ENCODE measurements at places on chromosomes 11 and 22.
A peak's percentile ranks its signal among the peaks of the same experiment; 100 is the strongest.

DNA sequence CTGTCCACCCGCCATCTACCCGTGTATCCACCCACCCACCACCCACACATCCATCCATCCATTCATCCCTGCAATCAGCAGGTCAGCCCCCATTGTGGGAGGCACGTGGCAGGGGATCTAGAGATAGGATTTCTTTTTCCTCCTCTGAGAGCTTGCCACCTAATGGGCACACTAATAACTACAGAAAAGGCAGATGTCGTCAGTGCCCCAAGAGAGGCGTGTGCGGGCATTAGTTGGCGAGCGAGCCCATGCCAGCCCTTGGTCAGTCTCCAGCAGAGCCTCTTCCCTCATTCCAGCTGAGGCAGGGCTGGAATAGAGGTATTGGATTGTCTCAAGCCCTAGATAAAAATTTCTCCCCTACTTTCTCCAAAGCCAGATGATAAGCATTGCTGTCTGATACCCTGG lies 9.7 kb downstream of the USP2 start:
- no peak for DNase-seq

- no peak for DNase-seq
Observed at GRCh38 chr11:3867209-3868091, 12.0 kb downstream of the STIM1 start.

DNA sequence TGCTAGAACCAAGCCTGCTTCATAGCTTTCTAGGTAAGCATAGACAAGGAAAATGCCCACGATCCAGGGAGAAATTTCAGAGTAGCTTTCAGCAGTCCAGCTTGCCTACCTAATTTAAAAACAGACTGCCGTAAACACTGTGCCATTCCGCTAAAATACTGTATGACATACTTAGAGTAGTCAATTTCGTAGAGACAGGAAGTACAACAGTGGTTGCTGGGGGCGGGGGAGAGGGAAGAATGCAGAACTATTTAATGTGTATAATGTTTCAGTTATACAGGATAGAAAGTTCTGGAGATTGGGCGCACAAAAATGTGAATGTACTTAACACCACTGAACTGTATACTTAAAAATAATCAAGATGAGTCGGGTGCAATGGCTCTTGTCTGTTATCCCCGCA lies 56.7 kb downstream of the C11orf58 start:
- DNase-seq: no peak

GRCh38 chr11:87143641-87144040 lies 105.9 kb downstream of the TMEM135 start:
- no peak for DNase-seq

DNA sequence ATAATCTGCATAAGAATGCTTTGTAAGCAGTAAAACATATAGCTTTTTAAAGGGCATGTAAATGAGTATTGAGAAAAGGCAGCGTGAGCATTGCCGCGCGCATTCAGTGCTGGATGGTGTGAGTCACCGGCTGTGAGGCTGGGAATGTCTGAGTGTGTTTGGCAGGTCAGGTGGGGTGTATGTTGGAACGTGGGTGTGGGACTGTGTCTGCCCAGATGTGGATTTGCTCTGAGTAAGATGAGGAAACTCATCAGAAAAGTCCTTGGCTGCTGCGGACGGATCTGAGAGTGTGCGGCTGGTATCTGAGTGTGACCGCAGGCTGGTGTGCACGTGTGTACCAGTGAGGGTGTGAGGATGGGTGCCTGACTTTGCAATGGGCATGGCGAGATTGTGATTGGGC lies 66.2 kb upstream of the NECTIN1 start:
- no peak for DNase-seq

- DNase-seq: no peak
Observed at GRCh38 chr11:113839842-113840241, 35.5 kb downstream of the USP28 start.

- no peak for DNase-seq
Observed at GRCh38 chr22:44758344-44758973, 6.1 kb downstream of the ARHGAP8 start.

DNA sequence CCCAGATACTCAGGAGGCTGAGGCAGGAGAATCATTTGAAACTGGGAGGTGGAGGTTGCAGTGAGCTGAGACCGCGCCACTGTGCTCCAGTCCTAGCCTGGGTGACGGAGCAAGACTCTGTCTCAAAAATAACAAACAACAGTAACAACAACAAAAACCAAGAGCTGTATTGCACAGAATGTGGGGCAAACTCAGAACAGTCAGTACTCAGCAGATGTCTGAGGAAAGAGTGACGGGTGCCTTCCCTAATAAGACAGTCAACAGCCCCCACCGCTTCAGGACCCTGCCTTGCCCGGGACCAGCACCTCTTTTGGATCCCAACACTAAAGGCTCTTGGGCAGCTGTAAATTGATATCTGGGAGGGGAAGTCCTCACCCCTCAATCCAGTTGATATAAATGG lies 40.3 kb downstream of the RIBC2 start:
- no peak for DNase-seq

GRCh38 chr22:42317008-42317407 lies 46.6 kb upstream of the TCF20 start:
- DNase-seq: peak; percentile 70

DNA sequence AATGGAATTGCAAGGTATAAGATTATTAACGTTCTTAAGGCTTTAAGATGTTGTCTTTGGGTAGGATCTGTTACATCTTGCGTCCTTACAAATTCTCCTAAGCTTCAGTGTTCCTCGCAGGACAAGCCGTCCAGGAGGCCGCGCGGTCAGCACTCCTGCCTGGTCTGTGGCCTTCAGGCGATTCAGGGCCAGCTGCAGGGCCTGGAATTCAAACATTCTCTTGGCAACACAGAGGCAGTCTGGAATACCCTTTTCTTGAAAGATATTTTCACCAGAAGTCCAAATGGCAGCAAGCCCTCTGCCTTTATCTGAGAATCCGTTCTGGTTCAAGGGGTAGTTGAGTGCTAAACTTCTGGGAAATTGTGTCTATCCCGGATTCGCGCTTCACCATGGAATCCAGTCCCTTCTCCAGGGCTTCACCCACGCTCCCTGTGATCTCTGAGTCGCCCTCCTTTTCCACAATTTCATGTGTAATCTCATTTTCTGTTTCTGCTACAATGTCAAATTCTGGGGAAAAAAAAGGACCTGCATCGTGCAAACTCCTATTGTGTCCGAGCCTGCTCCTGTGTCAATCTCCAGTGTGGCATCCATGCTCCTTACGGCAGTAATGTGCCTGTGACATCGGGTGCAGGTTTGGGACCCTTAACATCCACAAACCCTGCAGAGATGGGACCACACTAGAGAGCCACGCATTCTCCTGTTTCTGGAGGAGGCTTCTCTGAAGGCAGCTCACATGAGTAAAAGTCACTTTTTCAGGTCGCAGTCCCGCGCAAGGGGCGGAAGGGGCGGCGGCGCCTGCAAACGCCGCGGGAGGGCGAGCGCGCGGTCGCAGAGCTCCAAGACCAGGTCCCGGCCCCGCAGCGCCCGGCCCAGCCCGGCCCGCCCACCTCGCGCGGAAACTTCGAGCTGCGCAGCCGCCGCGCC lies 25.4 kb upstream of the SORL1 start:
- peak; percentile 15 for DNase-seq

DNA sequence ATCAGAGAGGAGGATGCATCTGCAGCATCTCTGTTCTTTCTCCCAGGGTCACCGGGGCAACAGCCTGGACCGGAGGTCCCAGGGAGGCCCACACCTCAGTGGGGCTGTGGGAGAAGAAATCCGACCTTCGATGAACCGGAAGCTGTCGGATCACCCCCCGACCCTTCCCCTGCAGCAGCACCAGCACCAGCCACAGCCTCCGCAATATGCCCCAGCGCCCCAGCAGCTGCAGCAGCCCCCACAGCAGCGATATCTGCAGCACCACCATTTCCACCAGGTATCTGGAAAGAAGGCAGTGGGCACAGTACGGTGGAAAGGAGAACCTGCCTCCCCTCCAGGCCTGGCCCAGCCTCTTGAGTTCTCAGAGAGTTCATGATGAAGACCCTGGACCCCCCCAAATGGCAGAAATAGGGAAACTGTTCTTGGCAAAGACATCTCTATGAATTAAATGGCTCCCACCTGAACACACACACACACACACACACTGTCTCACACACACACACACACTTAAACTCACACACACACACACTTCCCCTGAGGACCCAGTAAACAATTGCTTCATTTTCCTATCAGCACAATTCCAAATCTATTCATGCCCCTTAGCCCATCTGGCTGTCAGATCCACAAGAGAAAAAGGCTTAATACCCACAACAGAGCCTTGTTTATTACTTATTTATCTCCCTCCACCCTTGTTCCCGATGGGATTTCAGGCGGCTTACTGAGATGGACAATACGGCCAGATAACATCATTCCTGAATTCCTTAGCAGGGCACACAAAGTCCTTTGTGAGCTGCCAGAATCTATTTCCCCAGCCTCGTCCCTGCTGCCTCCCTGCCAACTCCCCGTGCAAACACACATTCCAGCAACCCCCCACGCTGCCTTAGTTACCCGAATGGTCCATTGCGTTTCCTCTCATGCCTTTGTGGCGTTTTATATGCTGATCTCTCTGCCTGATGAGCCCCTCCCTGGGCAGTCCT lies 8.1 kb downstream of the TMA7B start:
- DNase-seq: no peak

DNA sequence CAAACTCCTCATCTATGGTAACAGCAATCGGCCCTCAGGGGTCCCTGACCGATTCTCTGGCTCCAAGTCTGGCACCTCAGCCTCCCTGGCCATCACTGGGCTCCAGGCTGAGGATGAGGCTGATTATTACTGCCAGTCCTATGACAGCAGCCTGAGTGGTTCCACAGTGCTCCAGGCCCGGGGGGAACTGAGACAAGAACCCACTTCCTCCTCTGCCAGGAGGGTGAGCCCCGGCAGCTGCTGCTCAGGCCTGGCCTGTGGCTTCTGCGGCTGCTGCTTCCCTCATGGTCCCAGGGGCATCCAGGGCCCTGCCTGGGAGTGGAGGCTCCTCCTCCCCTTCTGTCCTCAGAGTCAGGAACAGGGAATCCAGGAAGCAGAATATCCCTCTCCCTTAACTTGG lies 98.4 kb downstream of the ZNF280B start:
- DNase-seq: no peak

DNA sequence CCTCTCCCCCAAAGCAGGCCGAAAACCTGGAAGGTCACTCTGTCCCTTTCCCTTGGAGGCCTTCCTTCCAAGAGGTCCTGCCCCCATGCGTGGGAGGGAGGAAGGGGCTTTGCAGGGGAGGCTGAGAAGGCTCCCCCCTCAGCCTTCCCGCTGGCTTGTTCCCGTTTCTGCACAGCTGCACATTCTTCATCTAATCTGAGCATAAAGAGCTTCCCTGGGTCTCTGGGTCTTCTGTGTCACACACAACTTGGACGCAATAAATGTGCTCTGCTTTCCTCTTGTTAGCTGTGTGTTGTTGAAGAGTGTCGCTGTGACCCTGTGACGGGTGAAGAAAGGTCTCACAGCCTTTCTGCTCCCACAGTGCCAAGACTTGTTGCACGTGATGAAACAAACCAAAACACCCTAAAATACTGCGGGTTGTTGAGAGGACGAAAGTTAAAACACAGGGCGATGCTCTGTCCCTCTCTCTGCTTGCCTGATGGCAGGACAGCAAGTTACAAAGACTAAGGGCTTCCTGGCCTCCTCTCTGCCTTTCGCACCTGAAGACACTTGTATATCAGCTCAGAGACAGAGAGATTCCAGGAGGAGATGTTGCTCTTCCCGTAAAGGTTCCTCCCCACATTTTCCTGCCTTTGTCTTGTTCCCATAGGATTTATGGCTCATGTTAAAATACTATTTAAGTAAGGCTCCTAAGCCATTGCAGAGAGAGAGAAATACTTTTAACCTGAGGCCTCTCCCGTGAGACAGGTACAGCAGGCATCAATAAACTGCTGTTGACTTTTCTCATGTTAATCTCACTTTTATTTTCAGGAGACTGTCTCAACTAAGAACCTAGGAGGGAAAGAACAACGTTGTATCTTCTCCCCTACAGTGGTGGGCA lies 15.4 kb upstream of the IFITM3 start:
- no peak for DNase-seq

GRCh38 chr11:103222806-103223205 lies 113.6 kb downstream of the DYNC2H1 start:
- DNase-seq: no peak

GRCh38 chr11:61688365-61689163 lies 8.4 kb downstream of the DAGLA start:
- DNase-seq: no peak

DNA sequence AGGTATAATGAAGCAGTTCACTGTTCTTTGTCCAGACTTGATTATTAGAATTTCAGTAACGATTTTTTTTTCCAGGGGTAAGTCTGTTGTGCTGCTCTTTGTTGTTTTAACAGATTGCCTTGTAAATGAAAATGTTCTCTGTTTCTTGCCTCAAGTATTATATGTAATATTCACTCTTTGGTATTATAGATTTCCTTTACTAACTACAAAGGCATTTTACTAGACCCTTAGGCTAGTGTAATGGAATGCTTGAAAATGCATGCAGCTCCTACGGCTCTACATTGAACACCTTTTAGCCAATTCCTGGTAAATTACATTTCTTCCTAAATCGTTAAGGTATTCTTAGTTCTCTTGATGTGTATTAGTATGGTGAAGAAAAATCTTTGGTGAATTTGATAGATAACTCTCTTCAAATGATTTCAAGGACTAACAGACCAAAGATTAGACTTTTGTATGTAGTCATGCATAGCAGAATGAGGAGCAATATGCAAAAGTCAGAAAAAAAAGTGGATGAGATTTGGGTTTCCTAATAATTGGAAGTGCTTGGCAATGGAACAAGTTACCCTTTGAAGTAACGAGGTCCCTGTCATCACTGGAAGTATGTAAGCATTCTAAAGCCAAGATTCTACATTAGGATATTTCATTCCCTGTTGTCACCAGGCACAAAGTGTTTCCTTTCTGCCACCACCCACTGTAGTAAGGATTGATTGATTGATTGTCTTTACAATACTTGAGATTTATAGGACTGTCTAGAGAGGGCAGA lies 113.1 kb downstream of the DBX1 start:
- no peak for DNase-seq

DNA sequence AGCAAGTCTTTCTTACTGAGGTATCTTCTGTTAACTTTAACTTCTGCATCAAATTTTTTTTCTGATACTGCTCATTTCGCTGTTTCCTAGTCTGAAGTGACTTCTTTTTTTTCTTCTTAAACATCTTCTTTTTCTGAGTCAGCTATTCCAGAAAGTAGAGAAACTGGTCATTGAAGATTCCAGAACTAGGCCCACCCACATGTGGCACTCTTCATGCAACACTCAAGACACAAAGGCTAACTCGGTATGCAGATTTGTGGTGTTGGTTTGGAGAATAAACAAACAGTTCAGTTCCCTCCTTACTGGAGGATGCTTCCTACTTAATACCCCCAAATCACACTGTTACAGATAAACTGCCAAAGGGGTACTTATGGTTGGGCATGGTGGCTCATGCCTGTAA lies 25.2 kb upstream of the MTCH2 start:
- DNase-seq: no peak

- DNase-seq: no peak
Observed at GRCh38 chr11:40129266-40129665, 1330.2 kb downstream of the LRRC4C start.

DNA sequence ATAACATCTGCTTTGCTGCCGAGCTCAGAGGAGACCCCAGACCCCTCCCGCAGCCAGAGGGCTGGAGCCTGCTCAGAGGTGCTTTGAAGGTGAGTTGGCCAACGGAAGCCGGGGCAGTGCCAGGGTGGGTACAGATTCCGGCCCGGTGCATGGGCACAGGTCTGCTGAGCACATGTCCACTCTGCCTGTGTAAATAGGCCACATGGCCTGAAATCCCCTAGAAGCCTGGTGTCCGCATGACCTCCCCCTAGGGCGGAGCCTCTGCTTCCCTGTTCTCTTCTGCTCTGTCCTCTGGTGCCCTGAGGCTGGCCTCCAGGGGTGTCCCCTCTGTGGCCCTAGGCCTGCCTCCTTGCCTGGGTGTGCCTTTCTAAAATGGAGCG lies 19.6 kb upstream of the TXNRD2 start:
- DNase-seq: no peak

All from T-helper 2 cell (primary cell).